ENCODE measurements at places on chromosomes 5 and 9.
A peak's percentile ranks its signal among the peaks of the same experiment; 100 is the strongest.

DNA sequence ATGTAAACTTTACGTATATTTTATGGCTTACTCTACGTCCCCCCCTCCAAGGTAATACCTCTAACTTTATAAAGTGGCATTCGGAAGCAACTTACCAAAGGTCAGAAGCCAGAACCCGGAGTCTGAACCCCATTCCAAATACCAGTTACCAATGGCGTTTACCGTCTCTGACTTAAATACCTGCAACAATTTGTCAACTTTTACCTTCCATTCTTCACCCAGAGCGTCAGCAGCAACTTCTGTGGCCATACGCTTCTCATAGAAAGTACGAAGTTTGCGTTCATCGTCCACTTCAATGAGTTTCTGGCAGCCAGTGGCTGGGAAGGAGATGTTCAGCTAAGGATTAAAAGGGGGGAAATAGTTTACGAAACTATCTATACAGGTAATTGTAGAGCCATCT is 753 bp downstream of the RPS6 start:
- no peak for DNase-seq

- no peak for DNase-seq
Observed at GRCh38 chr5:137415231-137415681, 83.9 kb downstream of the SPOCK1 start.

GRCh38 chr9:89179895-89180734 is 1.5 kb upstream of the SHC3 start:
- peak; percentile 92 for DNase-seq

GRCh38 chr9:82682431-82682830 is 380.5 kb downstream of the RASEF start:
- no peak for DNase-seq

- no peak for DNase-seq
Observed at GRCh38 chr9:114518599-114519022, 13.3 kb upstream of the WHRN start.

DNA sequence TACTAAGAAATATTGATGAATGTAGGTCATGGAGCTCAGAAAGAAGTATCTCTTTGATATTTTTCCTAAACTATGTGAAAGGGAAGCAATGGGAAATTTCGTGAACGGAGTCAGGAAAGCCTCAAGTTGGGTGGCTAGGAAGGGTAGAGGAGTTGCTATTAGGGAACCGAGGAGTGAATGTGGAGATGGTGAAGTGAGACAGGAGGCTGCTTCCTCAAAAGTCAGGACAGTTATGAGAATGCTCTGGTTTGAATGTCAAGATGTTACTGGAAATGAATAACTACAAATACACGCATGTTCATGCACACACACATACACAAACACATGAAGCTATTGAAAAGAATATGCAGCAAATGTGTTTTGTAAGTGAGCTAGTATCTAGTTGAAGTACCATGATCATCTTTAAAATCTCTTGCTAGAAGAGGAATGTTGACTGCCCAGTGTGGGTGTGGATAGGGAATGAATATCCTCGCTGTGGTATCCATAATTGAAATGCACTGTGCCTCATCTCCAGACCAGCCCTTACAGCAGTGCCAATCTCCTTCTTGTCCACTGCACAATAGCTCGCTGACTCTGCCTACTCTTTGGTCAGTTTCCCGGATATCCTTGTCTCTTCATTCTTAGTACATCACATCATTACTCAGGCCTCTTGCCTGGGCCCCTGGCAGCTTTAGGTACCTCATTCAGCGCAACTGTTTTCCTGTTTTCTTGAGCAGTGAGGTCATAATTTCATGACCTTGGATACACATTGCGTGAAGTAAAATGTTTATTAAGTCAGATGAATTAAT is 21.9 kb upstream of the PDCD1LG2 start:
- DNase-seq = no peak

Measured in H7 (cell line).